Stimulated activated naive CD4-positive, alpha-beta T cell (primary cell): ENCODE measurements at places on chromosomes 4 and X.

- no peak for DNase-seq
These were observed 194.2 kb downstream of the CLCN4 start for GRCh38 chrX:10350981-10351380.

- DNase-seq = no peak
These were observed 476.3 kb upstream of the ADGRL3 start for GRCh38 chr4:60723796-60724195.

- no peak for DNase-seq
These were observed 173.6 kb upstream of the NRK start for GRCh38 chrX:105648732-105649131.

GRCh38 chr4:153064571-153064970, 128.4 kb downstream of the FHDC1 start:
- DNase-seq = no peak

GRCh38 chr4:8079031-8079885, 79.4 kb downstream of the ABLIM2 start:
- DNase-seq = no peak

GRCh38 chrX:17377091-17377717, 2.2 kb downstream of the NHS start:
- no peak for DNase-seq

- no peak for DNase-seq
These were observed 126.7 kb downstream of the CHRNA9 start for GRCh38 chr4:40461879-40462278.

DNA sequence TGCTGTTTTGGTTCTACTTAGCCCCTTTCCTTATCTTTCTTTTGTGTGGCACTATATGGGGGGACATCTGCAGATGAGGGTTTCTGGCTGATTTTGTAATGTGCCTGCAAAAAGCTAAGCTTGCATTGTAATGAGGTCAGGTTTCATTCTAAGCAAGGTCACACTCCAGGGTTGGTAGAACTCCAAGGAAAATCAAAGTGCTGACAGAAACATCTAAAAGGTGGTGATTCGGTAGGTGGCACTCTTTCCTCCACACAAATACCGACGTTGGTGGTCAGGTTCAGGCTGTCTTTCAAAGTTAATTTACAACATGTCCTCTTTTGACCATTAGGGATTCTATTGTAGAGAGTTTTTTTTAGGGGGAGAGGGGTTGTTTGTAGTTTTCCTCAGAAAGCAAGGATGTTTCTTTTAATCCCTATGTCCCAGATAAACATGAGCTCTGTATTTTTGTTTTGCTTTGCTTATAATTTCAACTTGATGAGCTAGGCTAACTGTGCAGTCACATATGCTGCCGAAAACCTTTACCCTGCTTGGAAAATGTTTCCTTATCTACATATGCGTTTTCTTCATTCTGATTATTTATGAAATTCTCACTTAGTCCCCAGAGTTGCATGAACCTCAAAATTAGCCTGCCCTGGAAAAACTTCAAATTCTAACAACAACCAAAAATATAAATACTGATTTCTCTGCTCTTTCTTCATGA, 434.2 kb downstream of the PPARGC1A start:
- no peak for DNase-seq

- DNase-seq = no peak
These were observed 113.8 kb upstream of the ARSJ start for GRCh38 chr4:114093221-114093715.

- DNase-seq = no peak
These were observed 331.1 kb downstream of the ADGRL3 start for GRCh38 chr4:61531188-61531587.

- no peak for DNase-seq
These were observed 407.3 kb downstream of the PCDH18 start for GRCh38 chr4:137125011-137125410.

- DNase-seq = no peak
These were observed 15.2 kb downstream of the GAB1 start for GRCh38 chr4:143351774-143352451.

- DNase-seq = no peak
These were observed 68.7 kb upstream of the PGM2 start for GRCh38 chr4:37757761-37758160.

- DNase-seq = no peak
These were observed 228.9 kb downstream of the LHFPL1 start for GRCh38 chrX:112450810-112451209.

DNA sequence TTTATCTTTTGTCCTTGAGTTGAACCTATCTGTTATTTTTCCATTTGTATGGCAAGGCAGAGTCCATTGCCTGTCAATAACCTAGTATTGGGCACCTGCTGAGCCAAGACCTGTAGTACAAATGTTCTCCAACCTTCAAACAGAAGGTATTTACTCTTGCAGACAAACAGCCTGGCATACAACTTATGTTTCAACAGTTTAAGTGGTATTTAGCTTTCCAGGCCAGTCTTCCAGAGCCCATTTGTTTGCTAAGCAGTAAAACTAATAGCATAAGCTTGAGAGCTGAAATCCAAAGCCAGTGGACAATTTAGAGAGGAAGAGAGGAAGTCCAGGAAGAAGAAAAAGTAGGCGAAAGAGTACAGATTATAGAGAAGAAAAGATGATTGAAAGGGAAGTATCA, 979.3 kb downstream of the GLUD2 start:
- DNase-seq = no peak

DNA sequence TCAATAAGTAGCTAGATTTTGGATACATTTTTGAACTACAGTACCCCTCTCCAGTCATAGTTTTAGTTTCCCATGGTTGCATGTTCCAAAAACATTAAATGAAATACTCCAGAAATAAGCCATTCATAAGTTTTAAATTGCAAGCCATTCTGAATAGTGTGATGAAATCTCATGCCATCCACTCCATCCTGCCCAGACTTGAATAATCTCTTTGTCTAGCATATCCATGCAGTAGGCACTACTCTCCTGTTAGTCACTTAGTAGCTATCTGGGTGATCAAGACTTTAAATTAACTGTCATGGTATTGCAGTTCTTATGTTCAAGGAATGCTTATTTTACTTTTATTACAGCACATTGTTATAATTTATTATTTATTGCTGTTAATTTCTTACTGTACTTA, 237.4 kb downstream of the SPANXN1 start:
- DNase-seq = no peak

DNA sequence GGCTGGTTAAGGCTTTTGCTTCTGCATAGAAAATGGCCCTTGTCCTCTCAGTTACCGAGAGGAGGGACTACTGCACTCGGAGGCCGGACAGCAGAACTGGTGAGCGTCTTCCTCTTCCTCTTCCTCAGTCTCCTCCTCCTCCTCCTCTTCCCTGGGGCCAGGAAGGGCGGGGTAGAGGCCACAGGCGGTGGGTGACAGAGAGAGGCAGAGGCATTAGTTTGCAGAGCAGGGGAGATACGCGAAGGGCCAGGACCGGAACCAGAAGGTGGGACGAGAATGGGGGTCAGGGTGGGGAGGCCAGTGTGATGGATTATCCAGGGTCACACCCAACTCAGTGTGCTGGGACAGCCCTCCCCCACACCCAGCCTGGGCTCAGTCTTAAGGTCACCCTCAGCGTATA, 14.5 kb downstream of the IQSEC2 start:
- DNase-seq = no peak

GRCh38 chrX:120672389-120672788, 42.5 kb upstream of the C1GALT1C1 start:
- DNase-seq = no peak

- DNase-seq = no peak
These were observed 87.3 kb upstream of the EMCN start for GRCh38 chr4:100605144-100605543.

- peak; percentile 26 for DNase-seq
These were observed 92.3 kb downstream of the BCOR start for GRCh38 chrX:40005292-40006011.

DNA sequence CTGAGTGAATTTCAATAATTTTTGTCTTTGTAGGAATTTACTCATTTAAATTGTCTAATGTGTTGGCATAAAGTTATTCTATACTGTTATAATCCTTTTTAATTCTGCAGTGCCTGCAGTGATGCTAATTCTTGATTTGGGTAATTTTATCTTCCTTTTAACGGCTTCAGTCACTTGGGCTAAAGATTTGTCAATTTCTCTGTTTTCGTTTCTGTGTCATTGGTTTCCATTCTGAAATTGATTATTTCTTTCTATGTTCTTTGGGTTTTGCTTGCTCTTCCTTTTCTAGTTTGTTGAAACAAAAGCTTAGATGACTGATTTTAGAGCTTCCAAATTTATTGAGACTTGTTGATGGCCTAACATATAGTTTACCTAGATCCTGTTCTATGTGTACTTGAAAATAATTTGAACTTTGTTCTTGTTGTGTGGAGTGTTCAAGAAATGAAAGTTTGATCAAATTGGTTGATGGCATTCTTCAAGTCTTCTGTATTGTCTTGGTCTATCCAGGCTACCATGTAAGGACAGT, 89.4 kb downstream of the TNIP2 start:
- DNase-seq = no peak
